ENCODE measurements at places on chromosomes 16 and 17. TPM values are rescaled to one million over a fixed set of nuclear protein-coding genes. Genes with fewer than 3 reads are reported as not detected.

The ZNF200 gene
- total RNA-seq, result 5.3 TPM

The KRTAP3-2 gene
- not detected for total RNA-seq

The MLKL gene
- 4.9 TPM for total RNA-seq

The HOXB1 gene
- total RNA-seq, result not detected

DNA sequence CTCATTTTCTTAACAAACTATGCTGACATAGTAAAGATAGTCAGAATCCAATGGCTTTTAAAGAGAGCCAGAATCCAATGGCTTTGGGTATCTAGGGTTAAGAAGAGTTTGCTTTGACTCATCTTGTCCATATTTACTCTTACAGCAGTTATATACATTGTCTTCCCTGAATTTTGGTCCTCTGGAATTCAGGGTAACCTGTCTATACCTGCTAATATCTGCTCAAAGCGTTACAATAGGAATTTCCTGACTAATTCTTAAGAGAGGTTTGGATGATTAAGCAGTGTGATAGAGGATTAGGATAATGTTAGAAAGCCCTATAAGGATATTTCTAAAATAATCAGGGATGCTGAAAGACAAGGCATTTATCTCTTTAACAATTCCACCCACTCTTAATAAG, 2.0 kb upstream of the CDH8 start:
- DNase-seq, result no peak

DNA sequence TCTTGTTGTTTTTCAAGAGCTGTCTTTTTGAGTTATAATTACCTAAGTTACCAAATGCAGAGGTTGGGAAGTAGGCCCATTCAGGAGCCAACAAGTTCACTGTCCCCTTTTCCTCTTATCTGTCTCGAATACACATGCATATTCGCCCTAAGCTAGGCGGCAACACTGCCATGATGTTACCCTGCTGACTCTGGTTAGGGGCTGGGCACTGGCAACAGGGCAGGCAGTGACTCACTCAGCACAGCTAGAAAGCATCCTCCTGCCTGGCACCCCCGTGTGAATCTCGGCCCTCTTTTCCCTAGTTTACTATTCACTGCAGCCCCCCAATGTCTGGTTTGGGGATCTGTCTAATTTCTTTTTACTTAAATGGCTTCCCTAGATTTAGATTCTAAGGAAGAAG, 13.8 kb downstream of the DBF4B start:
- DNase-seq, result no peak
